ENCODE measurements at places on chromosomes 5 and 9. TPM values are rescaled to one million over a fixed set of nuclear protein-coding genes. Genes with fewer than 3 reads are reported as not detected.

Gene FCHO2
- polyA plus RNA-seq: 3.7 TPM

GRCh38 chr5:100402071-100402470 lies 133.1 kb upstream of the FAM174A start:
- DNase-seq: no peak

Gene PCDHGB3
- polyA plus RNA-seq: not detected

GRCh38 chr9:89457376-89457855 lies 40.5 kb downstream of the SEMA4D start:
- no peak for DNase-seq

DNA sequence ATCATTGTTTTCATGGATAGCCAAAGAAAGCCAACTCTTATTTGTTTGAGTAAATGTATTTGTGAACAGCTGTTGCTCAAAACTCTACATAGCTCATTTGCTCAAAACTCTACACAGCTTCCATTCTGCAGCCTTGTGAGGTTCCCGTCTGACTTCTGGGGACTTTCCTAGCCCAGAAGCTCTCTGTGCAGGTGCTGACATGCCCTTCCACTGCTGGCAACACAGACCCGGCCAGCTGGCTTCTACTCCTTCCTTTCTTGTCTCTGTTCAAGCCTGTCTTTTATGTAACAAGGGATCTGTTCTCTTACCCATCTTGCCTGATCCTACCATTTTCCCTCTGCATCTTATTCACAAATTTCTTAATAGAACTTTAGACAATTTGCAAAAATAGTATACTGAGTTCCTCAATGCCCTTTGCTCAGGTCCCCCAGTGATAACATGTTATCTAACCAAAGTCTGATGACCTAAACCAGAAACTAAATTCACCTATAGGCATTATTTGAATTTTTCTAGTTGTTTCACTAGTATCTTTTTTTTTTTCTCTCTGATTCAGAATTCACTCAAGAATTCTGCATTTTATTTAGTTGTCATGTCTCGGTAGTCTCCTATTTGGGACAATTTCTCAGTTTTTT lies 556.5 kb upstream of the SEMA6A start:
- no peak for DNase-seq

- DNase-seq: no peak
Observed at GRCh38 chr5:152608458-152608857, 203.4 kb upstream of the NMUR2 start.

DNA sequence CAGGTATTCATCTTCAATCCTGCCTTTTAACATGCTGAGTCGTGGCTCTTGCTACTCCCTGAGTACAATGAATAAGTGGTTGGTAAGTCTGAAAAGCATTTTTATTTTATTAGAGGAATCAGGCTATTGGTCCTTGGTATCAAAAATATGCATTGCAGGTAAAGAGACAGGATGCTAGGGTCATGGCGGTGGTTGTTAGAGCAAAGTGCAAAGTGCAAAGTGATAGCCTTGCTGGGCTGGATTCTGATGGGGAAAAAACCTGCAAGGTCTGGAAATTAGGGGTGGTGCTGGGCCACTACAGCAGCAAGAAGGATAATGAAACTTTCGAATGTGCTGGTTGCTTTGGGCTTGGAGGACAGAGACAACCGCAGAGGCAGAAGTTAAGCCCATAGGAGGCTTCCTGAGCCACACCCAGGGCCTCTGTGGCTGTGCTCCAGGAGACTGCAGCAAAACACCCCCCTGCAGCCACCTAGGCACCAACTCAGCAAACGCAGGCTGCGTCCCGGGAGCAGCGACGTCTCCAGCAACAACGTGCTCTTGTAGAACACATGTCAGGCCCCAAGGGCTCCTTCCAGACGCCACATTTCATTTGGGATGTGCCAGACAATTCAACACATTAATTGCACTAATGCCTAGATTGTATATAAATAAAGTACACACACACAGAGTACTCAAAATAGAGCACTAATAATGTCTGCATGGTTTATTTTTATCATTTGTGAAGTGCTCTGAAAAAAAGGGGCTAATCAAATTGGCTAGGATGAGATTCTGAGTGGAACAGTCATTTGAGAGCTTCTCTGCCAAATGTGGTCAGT lies 149.8 kb upstream of the RAPGEF1 start:
- DNase-seq: no peak

DNA sequence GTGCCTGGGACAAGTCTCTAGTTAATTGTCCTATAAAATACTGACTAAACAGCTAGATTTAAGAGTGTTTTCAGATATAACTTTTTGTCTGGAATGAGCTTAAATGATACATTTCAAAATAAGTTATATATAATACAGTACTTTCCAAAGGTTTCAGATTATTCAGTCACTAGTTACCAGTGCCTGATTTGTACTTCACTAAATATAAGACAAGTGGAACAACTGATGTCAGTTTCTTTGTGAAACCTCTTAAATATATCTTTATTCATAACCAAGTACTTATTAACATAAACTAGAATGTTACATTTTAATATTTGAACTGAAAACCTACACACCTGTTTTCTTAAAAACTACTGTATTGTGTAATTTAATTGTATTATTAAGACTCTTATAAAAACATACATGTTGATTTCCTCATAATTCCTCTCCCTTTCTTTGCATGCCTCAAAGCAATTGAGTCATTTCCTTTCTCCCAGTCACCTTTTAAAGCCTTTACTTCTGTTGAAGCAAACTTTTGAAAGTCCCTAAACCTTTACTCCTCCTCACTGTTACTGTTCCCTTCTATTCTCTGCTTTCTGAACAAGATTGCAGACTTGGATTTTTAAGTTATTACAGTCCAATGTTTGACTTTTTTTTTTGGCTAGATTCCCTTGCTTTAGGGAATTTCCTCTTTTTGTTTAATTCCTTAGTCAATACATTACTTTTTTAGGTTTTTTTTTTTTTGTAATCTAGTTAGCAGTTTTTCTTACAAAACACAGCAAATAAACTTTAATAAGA lies 8.7 kb upstream of the SEMA6A start:
- DNase-seq: no peak

- DNase-seq: no peak
Observed at GRCh38 chr9:70590315-70590677, 175.8 kb upstream of the KLF9 start.

Gene PCDHA13
- polyA plus RNA-seq: not detected

DNA sequence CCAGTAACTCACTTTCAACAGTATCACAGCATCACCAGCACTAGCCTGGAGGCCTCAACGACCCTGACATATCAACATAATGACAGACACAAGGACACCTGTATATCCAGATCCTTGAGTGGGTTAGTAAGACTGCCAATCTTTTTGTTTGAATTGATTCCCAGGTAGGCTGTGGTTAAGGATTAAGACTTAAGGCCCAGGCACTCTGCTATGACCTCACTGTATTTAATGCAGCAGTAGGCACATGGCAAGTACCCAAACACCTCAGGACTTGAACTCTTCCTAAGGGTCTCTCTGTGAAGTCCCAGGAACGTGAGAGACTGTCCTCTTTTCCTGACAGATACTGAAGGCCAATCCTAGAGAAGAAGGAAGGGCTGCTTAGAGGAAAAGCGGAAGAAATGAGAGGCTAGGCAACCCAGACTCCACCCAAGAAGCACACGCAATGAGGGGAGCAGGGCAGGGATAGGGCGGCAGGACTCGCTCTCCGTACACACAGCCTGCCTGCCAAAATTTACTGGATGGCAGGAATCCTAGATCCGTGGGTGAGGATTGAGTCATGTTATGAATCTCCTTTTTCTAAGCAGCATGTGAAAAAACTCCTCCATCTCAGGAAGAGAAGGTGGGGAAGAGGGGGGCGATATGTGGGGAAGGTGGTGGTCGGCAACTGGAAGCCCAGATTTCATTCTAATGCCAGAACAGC lies 93.4 kb downstream of the SIL1 start:
- no peak for DNase-seq

Gene PCDHA5
- not detected for polyA plus RNA-seq

DNA sequence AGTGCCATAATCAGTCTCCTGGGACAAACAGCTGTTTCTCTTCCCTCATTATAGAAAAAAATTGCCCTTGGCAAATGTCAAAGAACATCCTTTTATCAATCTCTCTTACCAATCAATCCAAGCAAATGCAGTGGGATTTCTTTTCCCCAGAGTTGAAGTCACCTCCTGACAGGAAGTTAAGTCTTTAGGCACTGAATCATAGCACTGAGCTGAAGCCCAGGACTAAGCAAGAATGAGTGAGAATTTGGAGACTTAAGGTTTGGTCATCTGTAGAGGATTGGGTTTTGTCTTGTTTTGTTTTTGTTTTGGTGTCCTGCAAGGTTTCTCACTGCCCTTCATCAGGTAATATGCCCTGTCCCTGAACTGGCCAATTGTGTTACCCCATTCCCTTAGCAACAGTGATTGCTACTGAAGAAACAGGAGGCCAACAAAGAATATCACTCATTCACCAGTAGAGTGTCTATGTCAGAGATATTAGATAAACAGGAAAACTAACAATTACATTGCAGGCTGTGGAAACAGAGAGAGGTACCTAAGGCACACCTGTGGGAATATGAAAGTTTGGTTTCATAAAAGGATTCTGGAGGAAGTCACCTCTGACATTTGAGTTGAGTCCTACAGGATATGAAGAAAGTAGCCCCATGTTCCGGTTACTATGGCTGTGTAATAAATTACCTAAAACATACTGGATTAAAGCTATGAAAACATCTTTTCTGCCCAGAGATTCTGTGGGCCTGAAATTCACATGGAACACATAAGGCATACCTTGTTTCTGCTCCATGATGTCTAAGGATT lies 4.5 kb upstream of the FXN start:
- DNase-seq: no peak

Gene THBS4
- polyA plus RNA-seq: not detected

GRCh38 chr5:159826351-159827214 lies 89.7 kb upstream of the ADRA1B start:
- no peak for DNase-seq

- DNase-seq: no peak
Observed at GRCh38 chr5:83109380-83109779, 32.0 kb downstream of the XRCC4 start.

- DNase-seq: no peak
Observed at GRCh38 chr5:146652547-146652946, 136.6 kb upstream of the GPR151 start.

GRCh38 chr9:121765021-121765950 lies 113.9 kb downstream of the DAB2IP start:
- DNase-seq: no peak

Gene SPARC
- 20.4 TPM for polyA plus RNA-seq

GRCh38 chr5:64341340-64341739 lies 164.5 kb upstream of the RGS7BP start:
- no peak for DNase-seq

Gene PCDHGB6
- not detected for polyA plus RNA-seq

Gene FOXD4L3
- not detected for polyA plus RNA-seq

DNA sequence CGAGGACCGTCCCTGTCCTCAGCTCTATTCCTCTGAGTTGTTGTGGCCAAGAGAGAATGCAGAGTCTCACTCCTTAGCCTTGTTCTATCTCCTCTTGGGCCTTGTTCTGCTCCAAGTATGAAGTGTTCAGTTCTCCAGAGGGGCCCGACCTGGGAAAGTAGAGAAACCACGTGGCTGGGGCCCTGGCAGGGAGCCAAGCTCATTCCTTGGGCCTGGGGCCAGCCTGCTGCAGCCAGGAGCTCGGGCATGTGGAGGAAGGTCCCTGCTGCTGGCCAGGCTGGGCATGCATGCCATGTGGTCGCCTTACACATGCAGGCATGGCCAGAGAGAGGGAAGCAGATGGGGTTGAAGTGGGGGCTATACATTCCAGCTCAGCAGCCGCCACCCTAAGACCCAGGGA lies 60.7 kb downstream of the COL27A1 start:
- DNase-seq: no peak

DNA sequence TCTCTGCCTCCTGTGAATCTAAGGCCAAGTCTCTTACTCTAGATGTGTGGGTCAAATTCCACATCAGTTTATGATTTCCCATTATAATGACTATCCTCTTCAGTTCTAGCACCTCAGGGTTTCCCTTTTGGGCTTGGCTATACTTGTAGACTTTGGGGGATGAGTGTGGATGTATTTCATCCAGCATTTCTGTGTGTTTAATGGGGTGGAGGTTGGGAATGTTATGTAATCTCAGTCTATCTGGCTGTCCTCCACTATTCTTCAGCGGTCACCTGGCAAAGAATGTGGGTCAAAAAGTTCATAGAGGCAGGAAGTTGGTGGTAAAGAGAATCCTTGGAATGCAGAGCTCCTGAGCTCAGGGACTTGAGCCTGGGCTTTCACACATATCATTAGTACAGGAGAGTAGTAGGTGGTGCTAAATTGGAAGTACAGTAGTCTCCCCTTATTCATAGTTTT lies 64.9 kb downstream of the CFAP95 start:
- no peak for DNase-seq

Gene CFAP157
- polyA plus RNA-seq: not detected

DNA sequence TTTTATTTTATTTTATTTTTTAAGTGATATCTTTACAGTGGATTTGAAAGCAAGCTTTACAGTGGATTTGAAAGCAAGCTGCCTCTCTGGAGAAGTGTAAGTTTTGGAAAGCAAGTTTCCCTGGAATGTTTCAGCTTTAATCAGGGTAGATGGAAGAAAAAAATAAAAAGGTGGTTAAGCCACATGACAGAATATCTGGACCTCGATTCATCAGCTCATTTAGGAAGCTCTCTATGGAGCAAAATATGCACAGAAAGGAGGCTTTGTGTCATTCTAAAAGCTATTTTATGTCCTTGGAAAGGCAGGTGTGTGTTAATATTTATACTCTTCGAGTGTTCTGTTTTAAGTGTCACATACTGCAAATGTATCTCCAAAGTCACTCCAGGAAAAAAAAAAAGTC lies 409.2 kb upstream of the KLF4 start:
- no peak for DNase-seq

DNA sequence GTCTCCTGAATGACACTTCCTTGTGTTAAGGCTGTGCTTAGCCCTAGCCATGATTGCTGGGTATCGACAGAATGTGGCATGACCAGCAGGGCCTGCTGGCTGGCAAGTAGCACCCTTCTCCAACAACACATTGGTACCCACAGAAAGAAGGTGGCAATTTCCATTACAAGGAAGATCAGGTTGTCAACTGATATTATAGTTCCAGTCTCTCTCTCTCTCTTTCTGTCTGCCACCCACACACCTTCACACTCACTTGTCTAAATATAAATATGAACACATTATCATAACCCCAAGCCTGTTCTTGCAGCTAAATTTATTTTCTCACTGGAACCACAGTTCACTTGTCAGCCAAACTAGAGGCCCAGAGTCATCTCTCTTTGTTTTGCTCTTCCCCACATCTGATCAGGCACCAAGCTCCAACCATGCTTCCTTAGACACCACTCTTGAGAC lies 408.1 kb upstream of the PIK3R1 start:
- DNase-seq: no peak

GRCh38 chr9:107983762-107984161 lies 494.2 kb upstream of the KLF4 start:
- DNase-seq: no peak
